ENCODE measurements at places on chromosomes 2 and 18.

GRCh38 chr18:35376742-35377695, at the start of gene ZNF396:
Gene ZNF396 (minus strand): TSS chr18:35377337. CDS start chr18:35374292, 3,045 bp downstream.
- peak; percentile 67 for DNase-seq

DNA sequence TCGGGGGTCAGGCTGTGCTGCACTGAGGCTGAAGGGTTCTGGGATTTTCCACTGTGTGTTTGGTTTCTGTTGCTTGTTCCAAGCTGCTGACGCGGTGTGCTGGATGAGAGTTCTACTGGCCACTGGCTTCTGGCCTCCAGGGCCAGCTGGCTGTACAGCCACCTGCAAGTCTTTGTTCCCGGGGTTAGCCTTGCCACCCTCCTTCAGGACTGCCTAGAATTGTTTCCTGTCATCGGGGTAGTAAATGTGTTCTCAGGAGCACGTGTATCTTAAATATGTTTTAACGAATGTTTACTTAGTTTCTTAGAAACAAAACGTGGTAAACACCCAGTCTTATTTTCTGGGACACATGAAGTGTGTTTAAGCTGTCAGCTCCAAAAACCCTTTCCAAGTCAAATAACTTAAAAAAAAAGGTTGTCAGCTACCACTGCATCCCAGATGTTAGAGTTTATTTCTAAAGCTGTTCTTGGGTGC, 231.2 kb downstream of the AGAP1 start:
- no peak for DNase-seq

DNA sequence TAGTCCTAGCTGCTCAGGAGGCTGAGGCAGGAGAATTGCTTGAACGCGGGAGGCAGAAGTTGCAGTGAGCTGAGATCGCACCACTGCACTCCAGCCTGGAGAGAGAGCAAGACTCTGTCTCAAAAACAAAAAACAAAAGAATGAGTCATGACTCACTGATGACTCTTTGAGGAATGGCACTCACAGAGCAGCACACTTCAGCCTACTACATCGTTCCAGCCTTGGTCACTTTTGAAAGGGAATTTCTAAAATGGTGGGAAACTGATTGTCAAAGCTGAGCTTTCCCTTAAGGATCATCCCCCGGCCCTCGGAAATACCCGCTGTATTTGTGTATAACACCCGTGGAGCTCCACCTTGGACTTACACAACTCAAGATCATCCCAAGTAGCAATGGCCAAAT, 217.3 kb upstream of the HS6ST1 start:
- no peak for DNase-seq

DNA sequence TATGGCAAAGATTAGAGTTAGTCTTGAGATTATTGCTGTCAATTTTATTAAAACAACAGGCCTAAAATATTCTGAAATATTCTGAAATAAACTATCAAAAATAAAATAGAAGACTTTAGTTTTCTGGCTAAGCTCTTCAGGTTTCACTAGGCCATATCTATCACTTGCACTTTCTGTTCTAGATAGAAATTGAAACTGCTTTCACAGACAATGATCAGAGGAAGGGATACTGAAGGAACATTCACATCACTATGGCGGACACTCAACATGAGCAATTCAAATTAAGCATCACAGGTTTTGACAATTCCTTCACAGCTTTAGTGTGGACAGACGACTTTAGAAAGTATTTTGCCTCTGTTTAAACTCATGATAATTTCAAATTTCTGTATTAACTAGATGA, 586.4 kb upstream of the REG3G start:
- DNase-seq = no peak

- no peak for DNase-seq
These were observed 15.5 kb upstream of the ARL5A start for GRCh38 chr2:151843691-151844061.

DNA sequence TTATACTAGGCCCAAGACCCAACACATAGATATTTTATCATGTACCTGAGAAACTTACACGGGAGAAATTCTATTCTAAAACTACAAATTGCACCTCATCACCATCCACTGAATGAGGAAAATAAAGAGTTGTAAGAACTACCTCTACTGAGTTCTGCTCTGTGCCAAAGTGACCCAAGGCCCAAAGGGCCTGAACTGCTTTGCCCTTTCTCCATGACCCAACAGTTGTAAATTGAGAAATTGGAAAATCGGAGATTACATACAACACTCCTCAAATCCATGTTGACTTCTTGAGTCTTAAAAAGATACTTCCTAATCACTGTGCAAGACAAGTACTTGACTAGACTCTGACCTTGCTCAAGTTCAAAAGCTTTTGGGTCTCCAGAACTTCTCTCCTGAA, 8.8 kb downstream of the NR4A2 start:
- no peak for DNase-seq

- no peak for DNase-seq
These were observed 132.9 kb downstream of the SOCS6 start for GRCh38 chr18:70421471-70422390.

DNA sequence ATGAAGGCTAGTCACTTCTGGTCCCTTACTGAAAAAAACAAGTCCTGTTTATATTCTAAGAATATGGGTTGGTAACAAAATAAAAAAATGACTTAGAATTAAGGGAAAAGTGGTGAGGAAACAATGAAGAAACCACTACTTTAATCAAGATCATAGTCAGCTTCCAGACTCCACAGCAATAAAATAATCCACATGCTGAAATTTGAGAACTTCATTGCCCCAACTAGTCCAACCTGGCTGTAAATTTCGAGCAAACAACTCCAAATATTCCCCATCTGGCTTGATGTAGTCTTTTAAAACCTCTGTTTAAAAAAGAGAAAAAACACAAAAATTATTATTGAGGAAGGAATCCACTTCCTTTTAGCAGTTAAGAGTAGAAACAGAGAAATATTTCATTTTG, 32.5 kb downstream of the METTL4 start:
- no peak for DNase-seq

DNA sequence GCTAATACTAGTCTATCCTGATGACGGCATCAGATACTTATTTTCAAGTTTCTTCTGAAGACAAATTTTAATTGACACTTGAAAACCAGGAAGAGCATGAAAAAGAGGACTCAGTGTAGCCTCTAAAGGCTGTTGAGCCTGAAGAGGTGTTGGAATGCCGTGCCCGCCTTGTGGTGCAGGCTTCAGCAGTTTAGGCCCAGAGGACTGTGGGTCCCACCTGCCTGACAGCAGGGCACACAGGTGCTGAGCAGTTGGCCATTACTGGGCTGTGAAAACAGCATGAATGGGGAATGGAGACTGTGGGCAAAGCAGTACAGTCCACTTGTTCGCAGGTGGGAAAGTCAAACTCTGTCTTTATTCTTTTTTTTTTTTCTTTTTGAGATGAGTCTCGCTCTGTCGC, 49.8 kb upstream of the THOC1 start:
- no peak for DNase-seq

- DNase-seq = peak; percentile 58
These were observed 519 bp downstream of the METTL4 start for GRCh38 chr18:2570772-2571199.

DNA sequence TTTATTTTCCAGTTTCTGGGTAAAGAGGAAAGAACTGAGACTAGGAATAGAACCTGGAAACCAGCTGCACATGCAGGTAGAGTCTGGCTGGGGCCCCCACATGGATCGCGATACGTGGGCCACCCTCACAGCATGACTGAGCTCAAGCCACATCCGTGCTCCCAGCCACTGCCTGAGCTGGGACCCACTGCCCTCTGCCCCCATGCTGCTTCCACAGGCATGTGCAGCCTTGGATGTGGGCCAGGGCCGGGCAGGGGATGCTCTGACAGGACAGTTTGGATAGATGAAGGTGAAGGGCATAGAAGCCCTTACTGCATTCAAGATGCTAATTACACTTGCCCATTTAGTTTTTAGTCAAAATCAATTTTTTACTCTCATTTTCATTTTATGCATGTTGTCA, 321.2 kb downstream of the DCDC2C start:
- DNase-seq = no peak

GRCh38 chr2:234463626-234464290, 33.1 kb downstream of the ARL4C start:
- peak; percentile 68 for DNase-seq

- no peak for DNase-seq
These were observed 133.0 kb downstream of the MYO3B start for GRCh38 chr2:170310876-170311502.

GRCh38 chr18:67517444-67517765, 885 bp upstream of the DSEL start:
- no peak for DNase-seq

DNA sequence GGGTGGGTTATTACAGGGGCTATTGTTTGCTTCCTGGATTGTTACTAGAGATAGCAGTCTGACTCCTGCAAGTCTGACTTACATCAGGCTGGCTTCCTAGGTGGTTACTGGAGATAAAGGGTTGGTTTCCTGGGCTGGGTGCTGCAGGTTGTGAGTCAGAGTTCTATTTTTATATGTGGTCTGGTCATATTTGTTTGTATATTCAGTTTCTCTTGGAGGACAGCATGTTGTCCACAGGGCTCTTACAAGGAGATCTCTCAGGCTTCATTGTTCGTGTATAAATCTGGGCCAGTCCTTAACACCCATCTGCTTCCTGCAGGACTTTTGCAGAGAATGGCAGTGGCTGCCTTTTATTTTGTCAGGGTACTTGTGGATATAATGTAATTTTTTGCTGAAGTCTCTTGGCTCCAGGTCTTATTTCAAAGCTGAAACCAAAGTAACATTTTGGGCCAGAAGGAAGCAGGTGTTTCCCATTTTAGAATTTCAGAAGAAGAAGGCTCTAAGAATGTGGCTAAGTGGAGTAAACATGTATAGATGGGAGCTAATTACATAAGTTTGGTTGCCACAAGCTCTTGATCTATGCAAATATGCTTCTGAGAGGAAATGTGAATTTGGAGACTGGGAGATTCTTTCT, 65.9 kb upstream of the SLC16A14 start:
- DNase-seq = no peak

DNA sequence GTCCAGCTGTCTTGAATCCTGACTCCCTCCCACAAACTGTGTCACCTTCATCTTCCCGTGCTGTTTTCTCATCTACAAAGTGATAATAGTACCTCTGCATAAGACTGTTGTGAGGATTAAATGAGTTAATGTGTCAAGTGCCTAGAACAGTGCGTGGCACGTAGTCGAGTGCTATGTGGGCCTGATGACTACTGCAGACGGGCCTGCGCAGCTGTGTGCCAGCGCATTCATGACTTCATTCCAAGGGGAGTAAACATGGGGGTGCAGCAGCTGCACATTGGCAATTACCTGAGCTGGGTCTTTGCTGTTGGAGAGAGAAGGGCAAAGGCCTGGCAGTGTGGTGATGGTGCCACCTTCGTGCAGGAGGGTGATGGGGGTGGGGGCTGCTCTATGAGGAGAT, 5.0 kb downstream of the TEX44 start:
- DNase-seq = no peak

GRCh38 chr2:98356729-98357128, 10.5 kb downstream of the CNGA3 start:
- no peak for DNase-seq

- DNase-seq = no peak
These were observed 256.5 kb downstream of the CNTNAP5 start for GRCh38 chr2:124281541-124281940.

GRCh38 chr2:64326578-64327050, 127.3 kb upstream of the LGALSL start:
- peak; percentile 30 for DNase-seq

Data from activated CD8-positive, alpha-beta memory T cell treated with anti-CD3 and anti-CD28 coated beads, Interleukin-2, amount 50 U/mL, for 4 hours (primary cell).